WTC11 (cell line): ENCODE measurements at places on chromosomes 5 and 9.

- DNase-seq, result no peak
These were observed 29.9 kb downstream of the SLC6A18 start for GRCh38 chr5:1255081-1255561.

- no peak for DNase-seq
These were observed 23.1 kb upstream of the ERCC6L2 start for GRCh38 chr9:95852059-95853032.

DNA sequence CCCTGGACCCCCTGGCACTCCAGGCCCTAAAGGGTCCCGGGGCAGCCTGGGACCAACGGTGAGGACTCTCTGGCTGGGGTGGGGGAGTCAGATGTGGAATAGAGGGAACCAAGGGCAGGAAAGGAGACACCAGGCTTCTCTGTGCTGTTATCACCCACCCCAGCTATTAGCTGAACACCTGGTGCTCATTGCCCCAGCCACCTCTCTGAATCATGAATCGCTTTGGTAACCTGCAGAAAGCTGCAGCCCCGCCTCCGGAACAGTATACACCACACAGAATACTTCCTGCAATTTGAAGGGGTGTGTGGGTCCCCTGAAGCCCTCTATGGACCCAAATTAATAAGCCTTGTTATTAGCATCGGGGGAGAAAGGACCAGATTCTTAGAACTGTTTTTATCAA, 40.4 kb upstream of the ORM1 start:
- DNase-seq, result no peak

- peak; percentile 87 for DNase-seq
These were observed at the start of gene CTNNA1 for GRCh38 chr5:138752951-138753793. Gene CTNNA1, plus strand, starts transcription at chr5:138753425. Its CDS starts 28,500 bp downstream, at chr5:138781925.

- DNase-seq, result no peak
These were observed 5.5 kb downstream of the ADAMTS12 start for GRCh38 chr5:33886283-33886682.

- DNase-seq, result no peak
These were observed 185.4 kb downstream of the PHF2 start for GRCh38 chr9:93761822-93762221.

DNA sequence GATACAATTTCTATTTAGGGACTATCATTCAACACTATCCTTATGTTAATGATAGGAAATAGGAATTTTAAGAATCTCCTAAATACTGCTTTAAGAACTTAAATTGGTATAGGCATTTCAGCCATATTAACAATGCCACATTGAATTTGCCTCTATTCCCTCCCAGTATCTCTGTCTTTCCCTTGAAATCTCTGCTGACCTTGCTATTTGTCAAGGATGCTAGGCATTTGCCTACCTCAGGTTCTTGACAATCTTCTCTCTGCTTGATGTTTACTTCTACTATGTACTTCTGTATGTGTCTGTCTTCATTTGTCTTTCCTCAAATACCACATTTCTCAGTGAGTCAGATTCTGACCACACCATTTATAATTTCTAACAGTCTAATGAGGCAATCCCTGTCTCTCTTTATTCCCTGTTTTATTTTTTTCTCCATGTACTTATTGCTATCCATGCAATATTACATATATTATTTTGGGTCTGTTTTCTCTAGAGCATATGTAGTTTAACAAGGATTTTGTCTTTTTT, 1461.4 kb upstream of the CDH9 start:
- DNase-seq, result no peak
